ENCODE measurements at places on chromosomes 11 and 22.

DNA sequence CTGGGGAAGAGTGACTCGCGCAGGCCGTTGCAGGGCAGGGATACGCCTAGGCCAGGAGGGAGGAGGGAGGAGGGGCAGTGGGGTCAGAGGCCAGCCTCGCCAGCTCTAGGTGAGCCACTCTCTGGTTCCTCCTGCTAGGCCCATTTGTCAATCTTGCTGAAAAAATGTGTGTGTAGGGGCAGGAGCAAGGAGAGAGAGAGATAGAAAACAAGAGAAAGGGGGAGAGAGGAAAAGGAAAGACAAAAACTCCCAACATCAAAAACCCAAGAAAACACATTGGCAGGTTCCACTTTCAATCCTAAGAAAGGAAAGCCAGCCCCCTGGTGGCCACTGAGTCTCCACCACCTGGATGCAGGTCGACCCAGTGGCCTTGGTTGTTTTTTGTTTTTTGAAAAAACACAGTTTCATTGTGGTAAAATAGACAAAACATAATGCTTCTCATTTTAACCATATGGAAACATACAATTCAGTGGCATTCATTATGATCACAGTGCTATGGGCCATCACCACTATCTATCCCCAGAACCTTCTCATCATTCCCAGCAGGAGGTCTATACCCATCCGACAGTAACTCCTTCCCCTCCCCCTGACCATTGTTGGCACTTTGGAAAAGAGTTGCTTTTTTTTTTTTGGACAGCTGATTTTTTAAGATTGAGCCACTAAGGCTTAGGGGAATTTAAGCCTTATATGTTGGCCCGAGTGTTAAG is 10.9 kb downstream of the OMP start:
- no peak for DNase-seq

GRCh38 chr22:41603873-41604332 is 14.3 kb upstream of the PMM1 start:
- peak; percentile 26 for DNase-seq

GRCh38 chr11:102837156-102837555 is 6.3 kb downstream of the MMP3 start:
- no peak for DNase-seq

DNA sequence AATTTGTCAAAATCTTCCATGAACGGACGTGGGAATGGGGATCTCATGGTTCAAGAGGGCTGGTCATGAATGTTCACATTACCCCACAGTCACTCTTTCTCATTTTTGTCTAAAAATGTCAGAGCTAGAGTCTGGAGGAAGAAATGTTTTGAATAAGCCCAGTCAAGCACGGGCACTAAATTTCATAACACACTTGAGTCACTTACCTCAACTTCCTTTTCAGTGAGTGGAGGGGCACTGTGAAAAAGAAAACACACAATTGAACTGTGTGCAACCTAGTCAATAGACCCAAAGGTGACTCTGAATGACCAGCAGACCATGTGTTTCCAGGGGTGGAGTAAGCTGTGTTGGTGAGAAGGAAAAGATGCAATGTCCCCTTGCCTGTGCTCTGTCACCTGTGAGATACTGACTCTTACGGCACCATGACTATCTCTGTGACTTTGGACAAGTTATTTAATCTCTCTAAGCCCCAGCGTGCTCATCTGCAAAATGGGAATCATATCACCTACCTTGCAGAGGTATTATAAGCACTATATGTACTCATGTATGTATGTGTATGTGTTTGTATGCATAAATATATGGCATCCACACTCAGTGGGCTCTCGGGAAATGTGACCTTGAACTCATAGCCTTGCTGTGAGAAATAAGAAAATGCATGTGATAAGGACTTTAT is 38.2 kb upstream of the LYVE1 start:
- no peak for DNase-seq

GRCh38 chr11:73578592-73579185 is 19.2 kb downstream of the FAM168A start:
- DNase-seq = no peak

DNA sequence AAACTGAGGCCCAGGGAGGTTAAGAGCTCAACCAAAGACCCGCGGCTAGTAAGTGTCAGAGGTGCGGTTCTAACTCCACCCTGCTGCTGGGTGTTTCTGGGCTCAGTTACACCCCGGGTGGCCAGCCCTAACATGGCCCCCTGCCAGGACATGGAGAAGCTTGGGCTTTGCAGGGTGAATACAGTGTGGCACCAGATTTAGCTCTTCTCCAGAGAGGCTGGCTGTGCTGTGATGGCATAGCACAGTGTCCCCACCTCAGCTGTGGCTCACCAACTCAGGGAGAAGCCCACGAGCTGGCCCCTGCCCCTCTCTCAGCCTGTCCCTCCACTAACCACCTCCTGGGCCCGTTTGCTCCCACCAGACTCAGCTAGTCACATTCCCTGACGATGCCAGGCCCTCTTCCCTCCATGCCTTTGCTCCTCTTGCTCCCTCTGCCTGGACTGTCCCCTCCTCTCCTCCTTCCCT is 7.0 kb downstream of the UCP3 start:
- DNase-seq = no peak

DNA sequence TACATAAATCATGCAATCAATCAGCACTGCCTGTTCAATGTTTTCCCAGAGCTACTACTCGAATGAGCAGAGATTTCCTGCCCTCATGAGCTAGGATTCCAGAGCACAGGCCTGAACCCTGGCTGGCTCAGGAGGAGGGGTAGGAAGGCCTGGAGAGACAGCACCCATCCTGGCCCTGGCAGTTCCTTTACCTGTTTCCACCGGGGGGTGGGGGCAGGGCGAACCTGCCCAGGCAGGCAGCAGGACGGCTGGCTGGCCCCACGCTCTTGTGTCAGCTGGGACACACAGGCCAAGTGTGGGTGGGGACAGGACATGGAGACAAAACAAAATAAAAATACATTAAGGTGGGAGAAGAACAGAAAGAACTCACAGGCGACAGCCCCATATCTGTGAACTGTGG is 109.8 kb upstream of the BID start:
- DNase-seq = no peak

GRCh38 chr11:111300569-111300968 is 2.2 kb downstream of the POU2AF3 start:
- no peak for DNase-seq

- DNase-seq = no peak
Observed at GRCh38 chr11:134634897-134635831, 223.1 kb upstream of the B3GAT1 start.

DNA sequence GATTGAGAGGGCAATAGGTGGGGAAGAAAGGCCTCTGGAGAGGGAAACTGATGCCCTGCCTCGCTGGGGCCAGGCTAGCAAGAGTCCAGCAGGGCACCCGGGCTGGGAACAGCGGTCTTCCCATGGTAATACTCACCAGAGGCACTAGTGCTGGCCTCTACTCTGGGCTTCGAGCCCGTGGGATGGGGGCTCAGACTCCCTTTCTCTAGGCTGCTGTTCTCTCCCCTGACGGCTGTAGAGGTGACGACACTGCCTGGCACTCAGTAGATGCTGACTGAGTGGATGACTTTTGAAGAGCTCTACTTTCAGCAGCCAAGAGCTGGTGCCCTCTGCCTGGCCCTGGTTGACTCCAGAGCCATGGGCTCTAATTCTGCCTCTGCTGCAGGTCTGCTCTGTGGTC is 818 bp upstream of the C1QTNF4 start:
- no peak for DNase-seq

GRCh38 chr22:40030026-40030757 is 35.4 kb downstream of the FAM83F start:
- no peak for DNase-seq

Measured in stimulated activated CD8-positive, alpha-beta memory T cell treated with anti-CD3 and anti-CD28 coated beads, Interleukin-4, amount 100 ng/mL, for 4 hours (primary cell).